Bronchus fibroblast of lung (primary cell): ENCODE measurements at places on chromosomes 3 and 15. TPM values are rescaled to one million over a fixed set of nuclear protein-coding genes. Genes with fewer than 3 reads are reported as not detected.

The PATL2 gene
- 0.59 TPM in 1 of 2 replicates, not detected in the other for total RNA-seq

The DPH6 gene
- total RNA-seq = 8.7 and 9.7 TPM in 2 replicates

The HPS3 gene
- total RNA-seq = 28.8 and 31.8 TPM in 2 replicates

The HIGD2B gene
- total RNA-seq = not detected in 2 replicates

The MED12L gene
- 0.17 and 0.30 TPM in 2 replicates for total RNA-seq

The LDHAL6B gene
- total RNA-seq = not detected in 2 replicates

The CCDC54 gene
- not detected in 2 replicates for total RNA-seq

The PLSCR2 gene
- not detected in 2 replicates for total RNA-seq

The MNS1 gene
- 1.8 and 3.4 TPM in 2 replicates for total RNA-seq

The CD96 gene
- not detected in 2 replicates for total RNA-seq

The PLXND1 gene
- total RNA-seq = 41.5 and 56.7 TPM in 2 replicates

The ISLR gene
- 10.1 and 16.1 TPM in 2 replicates for total RNA-seq

The PCNP gene
- total RNA-seq = 40.7 and 46.7 TPM in 2 replicates

The SLC25A26 gene
- total RNA-seq = 15.6 and 17.4 TPM in 2 replicates

The SV2B gene
- total RNA-seq = not detected in 2 replicates

The FRMD4B gene
- total RNA-seq = 0.67 and 0.89 TPM in 2 replicates

The C3orf70 gene
- total RNA-seq = 0.50 and 0.74 TPM in 2 replicates

The BSN gene
- total RNA-seq = 0.15 and 0.17 TPM in 2 replicates

The DUT gene
- 107 and 115 TPM in 2 replicates for total RNA-seq

The CYP1A2 gene
- not detected in 2 replicates for total RNA-seq

The CEP97 gene
- total RNA-seq = 7.7 and 10.4 TPM in 2 replicates

The IL17RB gene
- 0.17 TPM in 1 of 2 replicates, not detected in the other for total RNA-seq

The CADM2 gene
- 0.15 TPM in 1 of 2 replicates, not detected in the other for total RNA-seq

The XIRP1 gene
- not detected in 2 replicates for total RNA-seq

The CCR4 gene
- total RNA-seq = not detected in 2 replicates

The ADAMTSL3 gene
- 1.0 TPM in 1 of 2 replicates, not detected in the other for total RNA-seq

The OXTR gene
- total RNA-seq = 7.3 and 7.6 TPM in 2 replicates

The TIMP4 gene
- 10.9 and 11.3 TPM in 2 replicates for total RNA-seq

The DCLK3 gene
- not detected in 2 replicates for total RNA-seq

The CTXN2 gene
- total RNA-seq = not detected in 2 replicates

The SNRPN gene
- 103 TPM in 2 replicates for total RNA-seq

The DNAJC17 gene
- 33.9 and 60.5 TPM in 2 replicates for total RNA-seq

The SUMF1 gene
- 41.7 and 49.2 TPM in 2 replicates for total RNA-seq

The GOLGA8Q gene
- total RNA-seq = not detected in 2 replicates
